WERI-Rb-1 (cell line): ENCODE measurements at places on chromosomes 4 and X.

DNA sequence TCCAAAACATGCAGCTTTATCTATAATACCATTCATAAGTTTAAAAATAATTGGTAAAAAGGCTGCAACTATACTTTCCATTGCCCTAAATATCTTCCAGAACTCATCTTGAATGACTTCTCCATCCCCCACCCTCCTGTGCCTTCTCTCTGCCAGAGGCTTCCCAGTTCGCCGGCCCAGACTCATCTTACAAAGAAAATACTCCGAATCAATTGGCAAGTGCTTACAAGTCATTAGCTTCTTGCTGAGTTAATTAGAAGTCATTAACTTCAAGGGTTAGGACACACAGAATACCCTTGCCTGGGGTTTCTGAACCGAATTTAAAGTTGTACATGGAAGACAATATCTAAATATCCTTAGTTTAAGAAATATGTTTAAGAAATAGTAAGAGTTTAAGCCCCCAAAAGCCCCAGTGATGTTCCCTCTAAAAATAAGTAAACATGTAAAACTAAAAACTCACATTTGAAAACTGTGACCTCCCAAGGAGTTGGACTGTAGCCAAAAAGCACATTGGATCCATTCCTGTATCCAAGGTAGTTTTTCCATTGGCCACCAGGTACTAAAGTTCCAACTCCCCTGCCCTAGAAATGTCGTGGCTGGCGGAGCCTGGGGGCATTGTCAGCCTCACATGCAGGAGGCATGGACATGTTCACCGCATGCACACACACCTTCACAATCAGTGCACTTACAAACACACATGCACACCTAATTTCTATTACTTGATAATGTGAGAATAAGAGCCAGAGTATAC, 535.2 kb upstream of the FAT1 start:
- DNase-seq = no peak

- no peak for DNase-seq
Observed at GRCh38 chr4:91829531-91829930, 474.2 kb upstream of the GRID2 start.

DNA sequence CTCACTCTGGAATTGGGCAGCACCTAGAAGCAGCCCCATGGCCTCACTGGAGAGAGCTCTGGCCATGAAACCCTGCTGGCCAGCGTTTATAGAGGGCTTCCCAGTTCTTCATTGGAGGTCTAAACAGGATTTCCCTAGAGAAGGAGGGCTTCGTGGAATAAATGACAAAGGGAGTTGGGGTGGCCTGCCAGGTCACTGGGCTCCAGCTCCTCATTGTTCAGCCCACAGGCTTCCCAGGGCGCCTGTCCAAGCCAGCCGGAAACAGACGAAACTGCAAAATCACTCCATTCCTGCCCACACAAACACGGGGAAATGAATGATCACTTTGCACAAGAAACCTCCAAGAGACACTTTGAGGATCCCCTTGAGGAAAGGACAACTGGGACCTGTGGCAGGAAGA, 189.7 kb downstream of the TSPAN5 start:
- no peak for DNase-seq

GRCh38 chr4:40514497-40514951, 115.1 kb downstream of the RBM47 start:
- peak; percentile 64 for DNase-seq

- no peak for DNase-seq
Observed at GRCh38 chr4:1152290-1152689, 20.1 kb downstream of the SPON2 start.

GRCh38 chr4:40038977-40039376, 17.7 kb upstream of the N4BP2 start:
- no peak for DNase-seq

DNA sequence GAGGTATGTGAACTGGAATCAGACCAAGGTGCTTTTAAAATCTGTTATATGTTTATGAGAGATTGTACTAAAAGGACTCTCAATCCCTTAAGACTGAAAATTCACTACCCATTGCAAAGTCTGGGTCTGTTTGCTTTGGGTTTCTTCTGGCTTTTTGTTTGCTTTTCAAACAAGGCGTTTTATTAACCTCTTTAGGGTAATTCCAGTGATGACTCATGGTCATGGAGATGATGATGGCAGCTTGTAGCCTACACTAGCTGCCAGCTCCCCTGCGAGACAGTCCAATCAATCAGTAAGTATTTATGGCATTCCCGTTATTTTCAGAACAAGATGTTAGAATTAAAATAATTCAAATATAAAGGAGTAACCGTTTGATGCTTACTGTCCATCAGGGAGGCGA, 643.8 kb upstream of the FTHL17 start:
- DNase-seq = no peak

- DNase-seq = no peak
Observed at GRCh38 chr4:8015512-8015911, 75.9 kb upstream of the AFAP1 start.

GRCh38 chr4:37890801-37891259, at the start of gene TBC1D1:
TSS of gene TBC1D1 (plus strand) at chr4:37891084. CDS start at chr4:37902096, 11,012 bp downstream.
- DNase-seq = peak; percentile 54

- no peak for DNase-seq
Observed at GRCh38 chrX:106615041-106615440, 3.3 kb downstream of the RADX start.

DNA sequence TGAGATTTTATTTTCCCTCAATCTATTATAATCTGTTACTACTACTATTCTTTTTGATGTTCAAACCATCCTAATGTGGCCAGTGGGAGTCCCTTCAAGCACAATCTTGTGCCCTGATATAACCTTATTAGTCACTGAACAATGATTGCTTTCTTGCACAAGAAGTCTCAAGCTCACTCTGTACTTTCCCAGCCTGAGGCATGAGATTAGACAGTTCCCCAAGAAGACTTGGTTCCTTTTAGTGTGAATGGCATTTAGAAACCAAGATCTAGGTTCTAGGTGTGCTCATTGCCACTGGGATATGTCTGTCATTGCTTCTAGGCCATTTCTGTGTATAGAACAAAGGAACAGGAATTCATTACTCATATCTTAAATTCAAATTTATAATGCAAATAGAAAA, 28.0 kb upstream of the RBM41 start:
- no peak for DNase-seq

GRCh38 chr4:4781936-4782707, 77.3 kb upstream of the MSX1 start:
- DNase-seq = no peak

GRCh38 chr4:168853770-168854169, 156.3 kb downstream of the CBR4 start:
- DNase-seq = no peak

GRCh38 chrX:72526534-72527508, 45.8 kb downstream of the HDAC8 start:
- no peak for DNase-seq

DNA sequence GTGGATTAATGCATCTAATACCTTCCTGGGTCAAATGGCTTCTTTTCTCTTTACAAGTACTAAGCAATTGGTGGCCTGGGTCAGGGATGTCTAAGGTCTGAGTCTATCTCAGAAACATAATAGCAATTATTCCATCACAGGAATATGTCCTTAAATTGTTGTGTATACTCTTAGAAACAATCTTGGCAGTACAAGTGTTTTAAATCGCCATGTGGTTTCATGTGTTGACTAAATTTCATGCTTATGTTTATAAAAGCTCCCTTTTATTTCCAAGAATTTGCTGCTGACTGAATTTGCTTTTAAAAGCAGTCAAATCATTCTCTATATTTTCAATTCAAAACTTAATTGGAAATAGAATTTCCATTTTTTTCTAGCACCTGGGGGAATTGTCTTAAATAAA, 125.3 kb upstream of the PACRGL start:
- DNase-seq = no peak

- DNase-seq = no peak
Observed at GRCh38 chr4:147760695-147761094, 28.8 kb downstream of the ARHGAP10 start.

DNA sequence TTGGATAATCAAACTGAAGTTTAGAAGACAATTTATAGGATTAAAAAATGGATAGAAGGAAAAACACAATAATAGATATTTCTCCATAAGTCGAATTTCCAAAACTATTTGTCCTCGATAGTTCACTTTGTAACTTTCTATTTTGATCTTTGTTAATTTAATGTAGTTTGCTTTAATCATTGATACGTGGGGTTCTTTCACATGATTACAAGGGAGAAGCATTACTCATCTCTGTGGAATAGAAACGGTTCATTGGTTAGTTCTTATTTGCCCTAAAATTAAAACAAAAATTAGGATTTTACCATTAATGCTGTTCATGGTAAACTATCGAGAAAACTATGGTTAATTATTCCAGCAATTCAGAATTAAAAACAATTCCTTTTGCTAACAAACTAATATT, 2.1 kb downstream of the TET2 start:
- DNase-seq = no peak

- no peak for DNase-seq
Observed at GRCh38 chrX:67545036-67545821, 1.4 kb downstream of the AR start.

DNA sequence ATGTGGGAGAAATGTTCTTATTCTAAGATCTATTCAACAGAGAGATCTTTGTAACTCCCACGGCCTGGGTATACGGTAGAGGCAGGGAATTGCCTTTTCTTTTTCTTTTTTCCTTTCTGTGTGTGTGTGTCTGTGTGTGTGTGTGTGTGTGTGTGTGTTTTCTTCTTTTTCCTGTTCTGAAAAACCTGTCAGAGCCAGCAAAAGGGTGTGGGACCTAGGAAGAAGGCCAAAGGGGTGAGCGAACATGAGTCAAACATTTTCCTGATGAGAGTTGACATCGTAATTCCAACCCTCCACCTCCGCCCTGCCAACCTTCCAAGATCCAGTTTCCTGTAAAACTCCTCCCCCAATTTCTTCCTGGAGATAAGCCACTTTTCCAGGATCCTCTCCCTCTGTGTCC, 2.8 kb upstream of the CHIC2 start:
- DNase-seq = no peak

GRCh38 chrX:154372612-154373022, 1.8 kb downstream of the FLNA start:
- no peak for DNase-seq

DNA sequence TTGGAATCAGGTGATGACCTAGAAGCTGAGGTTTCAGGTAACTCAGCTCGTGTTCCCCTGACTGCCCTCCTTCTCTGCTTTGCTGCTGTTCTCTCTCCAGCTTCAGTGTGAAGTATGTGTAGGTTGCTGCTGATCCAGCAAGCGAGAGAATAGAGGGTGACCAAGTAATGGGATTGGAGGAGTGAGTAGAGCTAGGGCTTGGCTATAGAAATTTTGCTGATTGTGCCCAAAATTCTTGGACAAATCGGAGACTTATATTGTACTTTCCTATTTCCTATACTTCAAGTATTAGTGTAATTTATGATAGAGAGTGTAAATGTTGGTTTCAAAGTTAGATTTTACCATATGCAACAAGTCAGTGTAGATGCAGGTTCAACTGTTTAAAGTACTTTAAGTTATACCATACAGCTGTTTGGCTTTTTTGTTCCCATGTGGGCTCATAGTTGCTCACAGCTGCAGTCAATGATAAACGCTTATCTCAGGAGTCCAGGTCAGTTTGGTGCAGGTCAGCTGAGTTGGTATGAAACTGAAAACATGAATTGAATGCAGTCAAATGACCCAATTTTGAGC, 48.0 kb downstream of the RAPGEF2 start:
- no peak for DNase-seq

DNA sequence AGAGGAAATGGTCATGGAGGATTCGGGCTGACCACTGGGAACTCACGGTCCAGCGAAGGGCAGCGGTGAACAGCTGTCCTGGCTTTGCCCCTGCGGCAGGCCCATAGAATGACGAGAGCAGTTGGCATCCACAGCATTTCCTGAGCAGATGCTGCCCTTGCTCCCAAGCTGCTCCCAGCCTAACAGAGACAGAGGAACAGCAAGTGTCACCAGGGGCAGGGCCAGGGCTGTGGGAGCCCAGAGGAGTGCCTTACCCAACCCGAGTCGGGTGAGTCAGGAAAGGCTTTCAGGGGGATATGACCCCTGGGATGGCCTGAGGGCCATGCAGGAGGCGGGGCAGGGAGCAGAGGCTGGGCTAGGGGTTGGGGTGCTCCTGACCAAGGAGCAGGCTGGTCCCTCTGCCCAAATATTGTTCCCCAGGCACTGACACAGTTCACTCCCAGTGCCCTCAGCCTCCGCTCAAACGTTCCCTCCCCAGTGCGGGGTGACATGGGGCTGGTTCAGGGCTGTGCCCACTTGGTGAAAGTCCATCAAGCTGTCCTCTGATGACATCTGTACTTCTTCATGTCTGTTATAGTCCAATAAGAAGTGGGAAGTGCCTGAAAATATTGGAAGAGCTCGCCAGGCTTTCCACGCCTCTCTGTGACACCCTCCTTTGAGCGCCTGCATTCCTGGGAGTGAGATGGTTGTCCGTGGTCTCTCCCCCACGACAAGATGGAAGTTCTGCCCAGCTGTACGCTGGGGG, 64.7 kb upstream of the GPR78 start:
- DNase-seq = no peak

GRCh38 chr4:141389649-141390048, 169.0 kb downstream of the ZNF330 start:
- DNase-seq = no peak

DNA sequence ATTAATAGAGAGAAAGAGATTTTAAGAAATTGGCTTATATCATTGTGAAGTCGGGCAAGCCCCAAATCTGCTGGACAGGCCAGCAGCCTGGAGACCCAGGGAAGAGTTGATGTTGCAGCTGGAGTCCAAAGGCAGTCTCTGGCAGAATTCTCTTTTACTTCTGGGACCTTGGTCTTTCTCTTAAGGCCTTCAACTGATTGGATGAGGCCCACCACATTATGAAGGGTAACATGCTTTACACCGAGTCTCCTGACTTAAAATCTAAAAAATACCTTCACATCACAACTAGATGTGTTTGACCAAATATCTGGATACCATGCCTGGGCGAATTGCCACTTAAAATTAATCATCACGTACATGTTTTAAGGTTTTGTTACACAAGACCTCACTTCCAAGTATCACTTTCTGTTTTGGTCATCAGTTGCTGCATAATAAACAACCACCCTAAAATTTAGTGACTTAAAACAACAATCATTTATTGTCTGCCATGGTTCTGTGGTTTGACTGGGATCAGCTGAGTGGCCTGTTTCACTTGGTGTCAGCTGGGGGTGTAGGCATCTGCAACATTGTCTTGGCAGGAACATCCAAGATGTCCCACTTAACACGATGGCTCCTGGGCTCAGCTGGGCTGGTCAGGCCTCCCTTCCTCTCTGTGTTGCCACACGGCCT, 3.4 kb downstream of the CD38 start:
- no peak for DNase-seq

GRCh38 chr4:23384741-23385140, 505.1 kb downstream of the PPARGC1A start:
- no peak for DNase-seq

- DNase-seq = no peak
Observed at GRCh38 chr4:155161357-155161756, 47.1 kb upstream of the NPY2R start.

DNA sequence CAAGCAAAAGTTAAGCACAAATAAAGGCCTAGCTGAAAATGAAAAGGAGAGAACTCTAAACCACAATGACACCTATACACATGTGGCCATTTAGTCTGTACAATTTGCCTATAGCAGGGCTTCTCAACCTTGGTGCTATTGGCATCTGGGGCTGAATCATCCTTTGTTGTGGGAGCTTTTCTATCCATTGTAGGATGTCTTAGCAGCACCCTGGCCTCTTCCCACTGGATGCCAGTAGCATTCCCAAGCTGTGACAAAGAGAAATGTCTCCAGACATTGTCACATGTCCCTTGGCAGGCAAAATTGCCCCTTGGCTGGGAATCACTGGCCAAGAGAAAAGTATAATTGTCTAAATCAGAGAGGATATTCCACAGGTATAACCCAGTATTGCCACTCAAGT, 13.5 kb upstream of the PRPS2 start:
- DNase-seq = no peak
